ENCODE measurements at places on chromosomes 12 and 14.

GRCh38 chr12:118317729-118318128 is 55.0 kb downstream of the TAOK3 start:
- no peak for DNase-seq

DNA sequence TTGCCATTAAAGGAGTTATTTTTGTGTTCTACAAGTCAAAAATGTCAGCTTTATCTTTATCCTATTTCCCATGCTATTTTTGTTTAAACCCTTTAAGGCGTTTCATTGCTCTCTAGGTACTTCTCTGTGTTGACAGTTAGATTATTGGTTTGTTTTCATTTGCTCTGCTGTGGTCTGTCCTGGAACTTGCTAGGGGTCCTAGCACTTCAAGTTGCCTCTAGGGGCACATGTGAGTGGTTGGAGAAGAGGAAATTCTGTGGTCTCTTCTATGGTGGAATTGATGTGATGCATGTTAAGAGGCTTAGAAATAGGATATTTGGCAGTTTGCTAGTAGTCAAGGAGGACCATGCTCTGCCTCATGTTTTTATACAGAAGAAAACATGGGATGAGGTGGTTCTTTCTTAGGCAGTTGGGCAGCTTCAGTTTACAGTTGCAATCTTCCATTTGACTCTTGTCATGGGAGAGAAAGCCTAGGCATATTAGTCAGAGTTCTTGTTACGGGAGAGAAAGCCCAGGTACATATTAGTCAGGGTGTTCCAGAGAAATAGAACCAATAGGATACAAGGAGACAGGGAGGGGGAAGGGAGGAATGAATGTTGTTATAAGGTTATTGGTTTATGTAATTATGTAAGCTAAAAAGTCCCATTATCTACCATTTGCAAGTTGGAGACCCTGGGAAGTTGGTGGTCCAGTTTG is 14.4 kb downstream of the TTLL5 start:
- DNase-seq: no peak

- DNase-seq: no peak
These were observed 251.5 kb upstream of the FBXO33 start for GRCh38 chr14:39683691-39684260.

DNA sequence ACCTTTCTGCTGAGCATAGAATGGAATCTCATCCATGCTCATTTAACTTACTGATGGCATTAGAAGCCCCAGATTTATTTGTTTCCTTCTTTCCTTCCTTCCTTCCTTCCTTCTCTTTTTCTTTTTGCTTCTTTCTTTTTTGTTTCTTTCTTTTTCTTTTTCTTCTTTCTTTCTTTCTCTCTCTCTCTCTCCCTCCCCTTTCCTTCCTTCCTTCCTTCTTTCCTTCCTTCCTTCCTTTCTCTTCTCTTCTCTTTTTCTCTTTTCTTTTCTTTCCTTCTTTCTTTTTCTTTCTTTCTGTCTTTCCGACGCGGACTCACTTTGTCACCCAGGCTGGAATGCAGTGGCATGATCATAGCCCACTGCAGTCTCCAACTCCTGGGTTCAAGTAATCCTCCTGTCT is 55.9 kb downstream of the C12orf75 start:
- no peak for DNase-seq

DNA sequence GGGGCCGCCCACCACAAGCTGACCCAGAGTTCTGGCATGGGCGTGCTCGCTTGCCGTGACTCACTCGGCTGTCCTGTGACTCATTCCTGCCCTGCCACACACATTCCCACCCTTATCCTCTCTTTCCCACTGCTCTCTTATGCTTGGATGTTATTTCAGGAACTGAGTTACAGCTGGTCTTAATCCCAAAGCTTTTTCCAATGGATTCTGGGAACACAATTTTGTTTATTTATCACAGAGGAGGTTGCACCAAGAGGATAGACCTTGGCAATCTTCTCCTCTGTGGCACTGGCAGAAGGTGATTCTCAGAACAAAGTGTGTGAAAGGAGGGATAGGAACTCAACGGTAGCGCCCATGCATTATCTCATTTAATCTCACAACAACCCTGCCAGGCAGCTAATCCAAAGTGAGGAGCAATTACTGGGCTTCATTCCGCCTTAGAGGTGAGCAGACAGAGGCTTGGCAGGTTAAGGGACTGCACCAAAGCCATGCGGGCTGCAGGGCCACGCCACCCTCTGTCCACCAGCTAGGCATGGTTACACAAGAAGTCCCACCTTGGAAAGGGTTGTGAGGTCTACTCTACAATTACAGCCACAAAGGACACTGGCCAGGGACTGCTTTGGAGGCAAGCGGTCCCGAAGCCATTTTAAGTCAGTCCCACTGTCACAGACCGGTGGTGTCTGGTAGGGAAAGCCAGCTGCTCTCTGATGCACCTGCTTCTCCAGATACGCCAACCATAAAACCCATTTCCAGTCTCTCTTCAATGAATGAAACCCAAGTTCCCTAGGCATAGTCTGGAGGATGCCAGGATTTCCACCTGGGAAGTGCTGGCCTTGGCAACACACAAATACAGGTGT is 32.9 kb downstream of the SYNE3 start:
- no peak for DNase-seq

- DNase-seq: no peak
These were observed 38.3 kb downstream of the TTLL5 start for GRCh38 chr14:75699331-75699730.

Measured in type B pancreatic cell (in vitro differentiated cells).